ENCODE measurements at places on chromosomes 11 and 22.
A peak's percentile ranks its signal among the peaks of the same experiment; 100 is the strongest.

GRCh38 chr22:27170491-27170890 lies 513.1 kb downstream of the MIAT start:
- DNase-seq: no peak

GRCh38 chr11:56716379-56716854 lies 17.5 kb downstream of the OR9G1 start:
- DNase-seq: no peak

GRCh38 chr22:25623310-25623734 lies 58.8 kb downstream of the GRK3 start:
- no peak for DNase-seq

GRCh38 chr22:48483764-48484528 lies 1343.7 kb downstream of the BRD1 start:
- DNase-seq: no peak

GRCh38 chr11:40716344-40717130 lies 742.9 kb downstream of the LRRC4C start:
- no peak for DNase-seq

DNA sequence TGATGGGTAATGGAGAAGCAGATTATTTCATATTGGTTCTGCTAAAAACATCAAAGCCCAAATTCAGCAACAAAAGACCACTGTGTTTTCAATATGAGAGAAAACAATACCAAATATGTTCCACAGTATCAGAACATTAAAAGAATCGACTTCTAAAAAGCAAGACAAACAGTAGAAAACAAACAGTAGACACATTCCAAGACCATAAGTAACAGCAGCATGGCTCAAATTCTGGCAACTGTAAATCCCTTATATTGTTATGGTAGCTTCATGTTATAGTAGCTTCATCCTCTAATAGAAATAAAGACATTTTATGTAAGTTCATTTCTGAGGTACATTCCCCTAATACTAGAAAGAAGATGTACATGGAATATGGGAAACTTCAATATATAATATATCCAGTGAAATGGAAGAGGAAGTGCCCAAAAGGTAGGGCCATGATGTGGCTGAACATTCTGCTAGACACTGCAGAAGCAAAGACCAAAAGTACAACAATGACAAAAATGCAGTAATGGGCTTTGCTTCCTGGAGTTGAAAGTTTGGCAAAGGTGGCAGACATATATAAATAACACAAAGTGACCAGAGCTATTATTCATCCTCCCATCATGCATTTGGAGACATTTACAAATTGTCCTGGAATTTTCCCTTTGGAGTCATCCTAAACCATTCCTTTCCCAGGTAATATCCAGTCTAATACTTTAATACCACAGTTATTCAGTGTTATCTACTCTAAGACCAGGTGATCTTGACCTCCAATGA lies 299.9 kb downstream of the DCDC1 start:
- DNase-seq: no peak

- no peak for DNase-seq
These were observed 5.8 kb upstream of the KDM2A start for GRCh38 chr11:67113231-67113721.

GRCh38 chr11:62593434-62594044 lies 2.2 kb upstream of the TUT1 start:
- DNase-seq: peak; percentile 53

GRCh38 chr11:86002431-86002830 lies 66.5 kb downstream of the PICALM start:
- no peak for DNase-seq

DNA sequence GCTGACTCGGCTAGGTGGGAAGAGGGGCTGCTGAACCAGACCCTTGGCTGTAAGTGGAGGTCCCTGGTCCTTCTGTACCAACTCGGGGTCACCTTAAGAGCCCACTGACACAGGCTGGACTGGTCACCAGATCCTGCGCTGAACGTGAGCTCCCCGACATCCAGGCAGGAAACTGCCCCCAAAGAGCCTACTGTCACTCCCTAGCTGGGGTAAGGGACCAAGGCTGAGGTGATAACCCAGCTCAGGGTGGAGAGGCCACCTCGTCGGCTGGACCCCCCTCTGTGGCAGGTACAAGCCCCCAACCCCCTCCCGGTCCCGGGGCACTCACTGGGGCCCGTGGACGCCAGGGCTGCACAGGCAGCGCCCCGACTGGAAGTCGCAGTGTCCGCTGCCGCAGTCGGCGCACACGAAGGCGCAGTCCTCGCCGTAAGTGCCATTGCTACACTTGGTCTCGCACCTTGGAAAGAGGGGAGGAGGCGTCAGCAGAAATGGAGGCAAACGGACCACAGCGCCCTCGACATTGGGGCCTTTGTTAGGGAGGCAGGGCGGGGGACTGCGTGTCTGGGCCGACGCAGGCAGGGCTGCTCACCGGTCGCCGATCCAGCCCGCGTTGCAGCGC lies 7.4 kb downstream of the SCARF2 start:
- DNase-seq: no peak
